ENCODE measurements at places on chromosomes 12 and 14.
A peak's percentile ranks its signal among the peaks of the same experiment; 100 is the strongest.

DNA sequence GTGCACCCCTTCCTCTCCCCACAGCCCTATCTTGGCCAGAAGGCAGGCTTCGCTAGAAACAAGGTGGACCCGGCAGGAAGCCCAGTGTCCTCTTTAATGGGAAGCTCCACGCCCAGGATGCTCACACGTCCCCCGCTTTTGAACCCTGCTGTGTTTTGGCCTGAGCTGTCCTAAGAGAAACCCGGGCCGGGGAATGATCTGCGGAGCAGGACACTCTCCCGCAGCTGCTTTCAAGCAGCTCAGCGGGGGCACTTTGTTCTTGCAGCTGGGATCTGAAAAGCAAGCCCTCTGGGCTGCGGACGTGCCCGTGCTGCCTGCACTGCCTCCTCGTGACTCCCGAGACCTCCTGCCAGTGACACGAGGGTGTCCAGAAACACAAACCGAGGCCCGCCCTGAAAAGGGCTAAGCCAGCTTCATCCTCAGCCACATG, 30.0 kb downstream of the SCARB1 start:
- DNase-seq, result peak; percentile 76

GRCh38 chr14:80930095-80930494, 11.4 kb downstream of the CEP128 start:
- no peak for DNase-seq

DNA sequence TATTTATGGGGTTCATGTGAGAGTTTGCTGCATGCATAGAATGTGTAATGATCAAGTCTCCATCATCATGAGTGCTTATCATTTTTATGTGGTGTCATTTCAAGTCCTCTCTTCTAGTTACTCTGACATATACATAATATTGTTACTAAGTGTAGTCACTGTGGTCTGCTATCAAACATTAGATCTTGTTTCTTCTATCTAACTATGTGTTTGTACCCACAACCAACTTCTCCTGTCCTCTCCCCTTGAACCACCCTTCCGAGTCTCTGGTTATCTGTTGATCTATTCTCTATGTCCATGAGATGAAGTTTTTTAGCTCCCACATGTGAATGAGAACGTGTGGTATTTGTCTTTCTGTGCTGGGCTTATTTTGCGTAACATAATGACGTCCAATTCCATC, 107.7 kb downstream of the RAD51B start:
- no peak for DNase-seq

- no peak for DNase-seq
These were observed 24.8 kb downstream of the EPYC start for GRCh38 chr12:90979951-90980350.

- no peak for DNase-seq
These were observed 744 bp downstream of the ATP5MC2 start for GRCh38 chr12:53674977-53675700.

- DNase-seq, result no peak
These were observed 230.8 kb downstream of the NUAK1 start for GRCh38 chr12:105907982-105908381.

- peak; percentile 64 for DNase-seq
These were observed at the start of gene NID2 for GRCh38 chr14:52068615-52069306. TSS of gene NID2 (minus strand) at chr14:52069059. CDS start at chr14:52068994, 65 bp downstream.

DNA sequence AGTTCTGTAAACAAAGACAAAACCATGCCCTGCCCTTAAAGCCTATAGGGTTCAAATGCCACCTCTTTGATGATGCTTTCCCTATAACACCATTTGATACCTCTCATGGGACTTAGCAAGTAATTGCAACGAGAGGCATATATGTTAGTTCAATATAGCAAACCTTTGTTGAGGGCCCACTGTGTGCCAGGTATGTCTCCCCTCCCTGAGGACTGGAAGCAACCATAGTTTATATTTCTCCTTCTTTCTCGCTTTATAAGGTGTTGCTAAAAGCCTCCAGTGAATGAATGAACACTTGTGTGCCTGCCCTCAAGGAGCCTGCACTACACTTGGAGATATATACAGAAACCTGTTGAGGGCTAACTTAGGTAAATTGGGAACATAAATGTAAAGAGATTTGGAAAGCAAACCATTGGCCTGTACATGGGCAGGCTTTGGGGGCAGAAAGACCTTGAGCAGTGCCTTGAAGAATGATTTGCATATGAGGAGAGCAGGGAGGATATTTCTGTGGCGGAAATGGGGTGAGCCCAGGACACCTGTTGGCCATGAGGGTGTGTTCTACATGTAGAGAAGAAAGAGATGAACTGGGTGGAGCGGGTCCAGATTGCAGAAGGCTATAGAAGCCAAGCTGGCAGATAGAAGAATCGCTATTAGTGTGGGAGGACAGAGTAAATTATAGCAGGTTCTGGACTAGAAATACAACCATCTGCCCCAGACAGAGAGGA, 1.8 kb upstream of the CKAP4 start:
- DNase-seq, result no peak

DNA sequence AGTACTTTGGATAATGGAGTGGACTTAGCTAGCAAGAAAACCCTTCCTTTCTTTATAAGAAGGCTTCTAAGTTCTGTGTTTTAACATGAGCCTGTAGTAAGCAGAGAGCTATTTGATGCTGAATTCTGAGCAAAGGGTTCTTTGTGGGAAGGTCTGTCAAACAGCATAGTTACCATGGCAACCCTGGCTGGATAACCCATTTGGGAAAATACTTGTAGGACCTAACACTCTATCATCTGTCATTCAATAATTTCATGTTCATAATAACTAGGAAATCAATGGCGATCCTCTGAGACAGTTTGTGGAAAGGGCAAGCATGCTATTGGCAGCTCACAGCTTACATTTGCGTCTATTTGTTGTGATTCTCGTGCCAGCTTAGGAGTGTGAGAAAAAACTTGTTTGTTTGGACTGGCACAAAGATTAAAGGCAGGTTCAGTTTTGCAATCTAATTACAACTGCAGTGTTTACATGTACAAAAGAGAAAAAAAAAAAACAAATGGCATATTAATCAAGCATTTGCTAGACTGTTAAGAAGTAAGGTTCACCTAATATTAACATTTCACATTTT, 219.2 kb downstream of the PDZRN4 start:
- no peak for DNase-seq

- DNase-seq, result no peak
These were observed 507 bp upstream of the FKBP4 start for GRCh38 chr12:2794191-2794735.

GRCh38 chr12:4434706-4435425, 10.7 kb downstream of the FGF6 start:
- DNase-seq, result no peak

- DNase-seq, result no peak
These were observed 1523.5 kb downstream of the AACS start for GRCh38 chr12:126588586-126589249.

DNA sequence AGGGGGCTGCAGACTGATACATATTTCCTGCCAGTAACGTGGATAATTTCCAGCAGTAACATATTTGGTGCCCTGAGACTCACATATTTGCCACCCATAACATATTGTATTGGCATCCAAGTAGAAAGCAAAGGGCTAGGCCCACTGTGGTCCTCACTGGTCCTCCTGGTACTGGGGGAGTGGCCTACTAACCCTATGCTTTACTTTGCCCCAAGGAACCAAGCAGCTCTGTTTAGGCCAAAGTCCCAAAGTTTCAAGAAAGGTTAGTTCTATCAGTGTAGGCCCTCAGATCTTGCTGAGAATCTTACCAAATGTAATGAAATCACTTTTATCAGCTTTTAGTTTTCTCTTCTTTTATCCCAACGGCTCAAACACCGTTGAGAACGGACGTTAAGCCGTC, 35.4 kb upstream of the NAP1L1 start:
- no peak for DNase-seq

DNA sequence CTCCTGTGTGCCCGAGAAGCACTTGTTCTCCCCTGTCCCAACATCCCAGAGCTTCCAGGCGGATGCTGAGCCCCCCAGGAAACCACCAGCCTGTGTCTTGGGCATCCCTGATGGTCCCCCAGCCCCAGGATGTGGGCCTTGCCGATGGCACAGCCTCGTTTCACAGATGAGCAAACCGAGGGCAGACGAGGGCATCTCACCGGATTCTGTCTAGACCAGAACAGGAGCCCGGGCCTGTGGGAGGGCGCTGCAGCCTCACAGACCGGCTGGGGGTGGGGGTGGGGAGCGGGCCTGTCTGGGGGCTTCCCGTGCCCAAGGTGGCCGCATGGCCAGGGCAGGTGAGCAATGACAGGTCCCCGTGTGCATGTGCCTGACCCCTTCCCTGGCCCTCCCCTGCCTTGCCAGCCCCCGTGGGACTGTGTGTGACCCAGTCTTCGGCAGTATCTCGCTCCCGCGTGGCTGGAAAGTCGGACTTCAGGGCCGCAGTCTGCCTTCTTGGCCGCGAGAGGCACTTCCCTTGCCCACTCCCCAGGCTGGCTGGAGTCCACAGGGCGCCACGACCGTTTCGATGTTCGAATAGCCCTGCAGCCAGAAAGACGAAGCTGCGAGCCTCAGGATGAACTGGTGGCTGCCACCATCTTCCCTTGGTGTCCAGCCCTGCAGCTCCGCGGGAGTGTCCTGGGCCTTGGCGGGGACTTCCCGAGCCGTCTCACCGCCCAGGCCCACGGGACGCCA, 8.9 kb downstream of the RFLNA start:
- no peak for DNase-seq

DNA sequence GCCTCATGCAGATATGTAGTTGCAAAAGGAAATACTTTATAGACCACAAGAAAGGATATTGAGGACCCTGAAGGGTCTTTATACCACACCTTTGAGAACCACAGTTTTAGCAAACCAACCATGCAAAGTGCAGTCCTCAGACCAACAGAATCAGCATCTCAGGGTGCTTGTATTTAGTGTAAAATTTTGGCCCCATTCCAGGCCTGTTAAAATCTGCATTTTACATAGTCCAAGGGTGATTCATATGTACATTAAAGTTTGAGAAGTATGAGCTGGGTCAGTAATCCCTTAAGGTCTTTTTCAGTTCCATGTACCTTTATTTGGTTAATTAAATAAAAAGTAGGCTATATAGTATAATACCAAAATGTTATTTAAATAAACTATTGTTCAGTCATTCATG, 91.2 kb downstream of the WNK1 start:
- no peak for DNase-seq

- DNase-seq, result no peak
These were observed 34.3 kb downstream of the SERPINA3 start for GRCh38 chr14:94646481-94646880.

- DNase-seq, result no peak
These were observed 881.6 kb downstream of the NRXN3 start for GRCh38 chr14:79051742-79052141.

- DNase-seq, result no peak
These were observed 196.4 kb downstream of the RASSF9 start for GRCh38 chr12:85639834-85640233.

DNA sequence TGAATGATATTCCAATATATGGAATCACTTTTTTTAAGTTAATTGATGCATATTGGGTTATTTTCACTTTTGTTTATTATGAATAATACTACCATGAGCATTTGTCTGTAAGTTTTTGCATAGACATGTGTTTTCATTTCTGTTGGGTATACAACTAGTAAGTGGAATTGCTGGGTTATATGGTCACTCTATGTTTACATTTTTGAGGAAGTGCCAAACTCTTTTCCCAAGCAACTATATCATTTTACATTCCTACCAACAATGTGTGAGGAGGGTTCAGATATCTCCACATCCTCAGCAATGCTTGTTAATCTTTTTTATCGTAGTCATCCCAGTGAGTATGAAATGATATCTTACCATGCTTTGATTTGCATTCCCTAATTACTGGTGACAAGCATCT, 64.0 kb downstream of the MON2 start:
- DNase-seq, result no peak

DNA sequence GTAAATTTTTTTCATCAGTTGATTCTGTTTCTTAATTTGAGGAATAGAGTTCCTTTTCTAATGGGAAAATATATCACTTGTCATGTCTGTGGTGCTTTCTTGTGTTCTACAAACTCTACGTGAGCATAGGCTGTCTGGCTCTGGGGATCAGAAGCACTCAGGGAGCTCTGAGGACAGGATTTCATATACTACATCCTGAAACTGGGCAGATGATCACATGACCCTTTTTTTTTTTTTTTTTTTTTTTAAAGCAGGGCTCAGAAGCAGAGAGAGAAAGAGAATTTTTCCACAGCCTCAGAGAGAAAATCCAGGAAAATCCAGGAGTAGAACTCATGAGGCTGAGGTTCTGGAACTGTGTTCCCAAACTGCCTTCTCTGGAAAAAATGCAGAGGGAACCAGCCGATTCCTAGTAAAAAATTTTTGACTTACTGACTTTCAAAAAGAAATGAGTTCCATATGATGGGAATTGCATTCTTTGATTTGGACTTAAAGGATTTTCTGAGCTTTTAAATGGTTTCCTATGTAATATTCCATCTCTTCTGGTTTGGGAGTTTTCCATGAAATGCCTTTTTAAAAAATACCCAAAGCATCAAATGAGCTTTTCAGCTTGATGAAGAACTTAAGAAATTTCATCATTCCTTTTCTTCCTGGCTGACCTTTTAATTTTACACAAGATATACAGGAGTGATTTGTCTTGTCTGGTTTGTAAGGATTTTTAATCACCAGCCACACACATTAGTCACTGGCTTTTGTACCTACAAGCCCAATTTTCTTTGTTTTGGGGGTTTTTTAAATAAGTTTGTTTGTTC, 183.1 kb upstream of the HIF1A start:
- DNase-seq, result no peak

GRCh38 chr12:119660076-119660475, 7.9 kb upstream of the PRKAB1 start:
- no peak for DNase-seq

DNA sequence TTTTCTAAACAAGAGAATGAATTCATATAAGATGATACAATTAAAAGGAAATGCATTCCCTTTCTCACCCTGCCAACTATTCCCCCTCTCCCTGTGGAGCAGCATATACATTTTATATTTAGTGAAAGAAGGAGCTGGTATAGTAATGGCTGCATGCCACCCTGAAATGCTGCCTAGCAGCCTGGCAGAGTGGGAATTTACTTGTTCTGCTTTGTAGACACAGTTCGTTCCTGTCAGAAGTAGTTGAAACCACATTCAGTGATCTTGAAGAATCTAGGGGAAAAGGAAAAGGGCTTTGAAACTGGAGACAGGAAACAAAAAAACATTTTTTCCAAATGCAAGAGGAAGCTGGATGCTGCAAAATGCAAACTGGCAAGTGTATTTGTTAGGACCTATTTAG, 176.0 kb upstream of the PLEKHA5 start:
- no peak for DNase-seq

GRCh38 chr12:42469355-42470175, 120.0 kb downstream of the PRICKLE1 start:
- no peak for DNase-seq

DNA sequence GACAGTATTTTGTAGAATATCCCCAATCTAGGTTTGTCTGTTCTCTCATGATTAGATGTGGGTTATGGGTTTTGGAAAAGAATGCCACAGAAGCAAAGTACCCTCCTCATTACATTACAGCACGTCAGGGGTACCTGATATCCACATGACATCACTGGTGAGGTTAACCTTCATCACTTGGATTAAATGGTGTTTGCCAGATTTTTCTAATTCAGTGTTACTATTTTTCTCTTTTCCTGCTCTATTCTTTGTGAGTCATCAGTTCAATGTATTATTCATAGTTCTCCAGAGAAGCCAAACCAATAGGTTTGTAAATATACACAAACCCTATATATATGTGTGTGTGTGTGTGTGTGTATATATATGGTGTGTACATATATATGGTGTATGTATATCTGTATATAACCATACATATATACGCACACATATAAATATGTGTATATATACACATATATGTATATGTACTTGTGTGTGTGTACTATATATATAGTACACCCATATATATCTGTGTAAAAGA, 131.4 kb downstream of the LMNTD1 start:
- no peak for DNase-seq

GRCh38 chr12:38823738-38824137, 81.7 kb downstream of the CPNE8 start:
- no peak for DNase-seq
